ENCODE measurements at places on chromosomes 5 and 9.

DNA sequence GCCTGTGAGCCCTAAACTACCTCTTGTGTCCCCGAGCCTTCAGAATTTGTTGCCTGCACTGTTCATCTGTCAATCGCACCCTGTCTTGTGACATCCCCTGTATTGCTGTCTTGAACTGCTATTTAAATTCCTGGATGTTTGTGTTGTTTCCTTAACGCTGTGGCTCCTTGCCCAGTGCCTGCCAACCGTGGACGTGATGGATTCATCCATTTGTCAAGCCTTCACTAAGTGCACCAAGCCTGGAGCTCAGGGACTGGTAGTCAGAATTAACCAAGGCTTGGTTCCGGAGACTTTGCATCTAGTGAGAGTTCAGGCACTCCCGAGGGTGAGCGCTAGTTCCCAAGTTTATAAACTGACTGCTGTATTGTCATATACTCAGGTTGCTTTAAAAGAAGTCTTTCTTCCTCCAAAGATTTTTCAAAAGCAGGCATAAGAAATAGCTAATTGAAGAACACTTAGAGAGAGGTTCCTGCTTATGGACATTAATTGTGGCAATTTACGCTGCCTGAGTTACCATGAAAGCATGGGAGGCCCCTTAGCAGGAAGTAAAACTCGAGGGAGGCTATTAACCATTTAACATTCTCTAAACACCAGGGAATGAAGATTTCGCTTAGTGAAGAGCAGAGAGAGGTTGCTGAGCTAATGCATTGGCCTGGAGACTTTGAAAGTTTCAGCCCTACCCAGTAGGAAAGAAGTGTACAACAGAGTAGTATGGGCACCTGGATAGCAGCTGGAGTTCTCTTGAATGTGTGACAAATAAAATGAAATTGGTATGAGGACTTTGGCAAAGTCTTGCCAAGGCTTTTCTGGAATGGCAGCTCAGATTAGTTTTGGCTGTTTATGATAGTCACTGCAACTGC is 29.0 kb downstream of the RGS3 start:
- H3K4me3 ChIP-seq = no peak overlapping the region
- H3K36me3 ChIP-seq = no peaks in the 10 kb centered on the region
- no peaks in the 10 kb centered on the region for H3K27me3 ChIP-seq
- DNase-seq = no peak
- no peaks in the 10 kb centered on the region for H3K4me1 ChIP-seq

GRCh38 chr9:116288658-116289057 is 135.1 kb downstream of the PAPPA start:
- H3K4me3 ChIP-seq = no peak overlapping the region
- H3K27me3 ChIP-seq = no peaks in the 10 kb centered on the region
- no peak overlapping the region for H3K27ac ChIP-seq
- no peaks in the 10 kb centered on the region for H3K4me1 ChIP-seq
- H3K36me3 ChIP-seq = no peaks in the 10 kb centered on the region
- no peak for DNase-seq

DNA sequence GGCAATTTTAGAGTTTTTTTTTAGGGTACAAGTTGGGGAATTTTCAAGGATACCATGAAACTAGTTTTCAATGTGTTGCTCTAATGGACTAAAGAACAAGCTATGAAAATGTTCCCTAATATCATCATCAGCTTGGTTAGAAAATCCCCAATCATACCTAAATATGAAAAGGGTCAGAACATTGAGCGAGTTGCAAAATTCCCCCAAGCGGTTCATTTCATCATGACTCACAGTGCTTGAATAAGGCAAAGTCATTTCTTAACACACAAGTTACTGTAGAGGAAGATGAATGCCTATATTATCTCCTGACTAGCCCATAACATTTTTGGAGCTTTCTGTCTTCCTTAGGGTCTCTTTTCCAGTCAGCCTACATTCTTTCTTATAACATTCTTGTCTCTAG is 62.7 kb downstream of the ST8SIA4 start:
- H3K4me3 ChIP-seq = no peak overlapping the region
- no peak overlapping the region for H3K27ac ChIP-seq
- H3K4me1 ChIP-seq = peaks cover 23% of the 10 kb centered on the region
- H3K36me3 ChIP-seq = no peaks in the 10 kb centered on the region
- DNase-seq = peak; percentile 54

- H3K27ac ChIP-seq = no peak overlapping the region
- H3K4me3 ChIP-seq = no peak overlapping the region
- H3K36me3 ChIP-seq = no peaks in the 10 kb centered on the region
- H3K27me3 ChIP-seq = no peaks in the 10 kb centered on the region
- H3K4me1 ChIP-seq = no peaks in the 10 kb centered on the region
- no peak for DNase-seq
Measured at GRCh38 chr9:106486685-106487084, 376.3 kb upstream of the ZNF462 start.

DNA sequence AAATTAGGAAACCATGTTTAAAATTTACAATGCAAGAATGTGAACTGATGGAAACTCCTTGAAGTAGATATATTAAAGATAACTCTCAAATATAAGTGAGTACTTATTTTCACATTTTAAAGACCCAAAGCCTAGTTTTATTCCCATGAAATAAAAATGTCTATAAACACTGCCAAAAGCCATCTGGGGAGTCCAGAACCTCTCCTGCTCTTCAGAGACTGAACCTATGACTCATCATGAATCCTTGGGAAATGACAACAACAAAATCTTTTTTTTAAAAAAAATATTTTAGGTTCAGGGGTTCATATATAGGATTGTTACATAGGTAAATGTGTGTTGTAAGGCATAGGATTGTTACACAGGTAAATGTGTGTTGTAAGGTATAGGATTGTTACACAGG is 33.8 kb upstream of the FYB1 start:
- H3K4me1 ChIP-seq = no peaks in the 10 kb centered on the region
- H3K27ac ChIP-seq = no peak overlapping the region
